CD4-positive, alpha-beta T cell treated with Interleukin-15 for 4 hours (primary cell): ENCODE measurements at places on chromosomes 5 and 9.

DNA sequence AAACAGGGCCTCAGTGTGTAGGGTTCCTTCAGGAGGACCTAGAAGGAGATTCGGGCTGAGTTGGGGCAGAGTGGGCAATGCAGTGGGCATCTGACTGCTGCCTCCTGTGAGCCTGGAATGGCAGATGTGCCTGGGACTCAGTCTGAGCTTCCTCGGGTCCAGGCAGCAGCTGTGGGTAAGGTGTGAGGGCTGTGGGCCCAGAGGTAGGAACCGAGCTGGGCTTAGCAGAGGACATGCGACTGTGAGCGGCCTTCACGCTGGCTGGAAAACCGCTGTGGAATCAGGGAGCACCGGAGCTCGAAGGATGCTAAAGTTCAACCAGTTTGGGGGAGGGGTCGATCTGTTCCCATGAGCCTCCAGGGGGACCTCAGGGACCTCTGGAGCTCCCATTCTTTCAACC, 137.0 kb downstream of the PAX5 start:
- DNase-seq, result no peak

DNA sequence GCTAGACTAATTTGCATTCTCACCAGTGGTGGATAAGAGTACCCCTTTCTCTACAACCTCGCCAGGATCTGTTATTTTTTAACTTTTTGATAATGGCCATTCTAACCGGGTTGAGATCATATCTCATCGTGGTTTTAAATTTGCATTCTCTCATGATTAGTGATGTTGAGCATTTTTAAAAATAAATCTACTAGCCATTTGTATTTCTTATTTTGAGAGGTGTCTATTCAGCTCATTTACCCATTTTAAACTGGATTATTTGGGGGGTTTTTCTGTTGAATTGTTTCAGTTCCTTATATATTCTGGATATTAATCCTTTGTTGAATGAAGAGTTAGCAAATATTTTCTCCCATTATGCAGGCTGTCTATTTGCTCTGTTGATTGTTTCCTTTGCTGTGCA, 139.6 kb downstream of the ARSB start:
- DNase-seq, result no peak

- DNase-seq, result no peak
Measured at GRCh38 chr5:95939465-95939864, 22.2 kb downstream of the ELL2 start.

DNA sequence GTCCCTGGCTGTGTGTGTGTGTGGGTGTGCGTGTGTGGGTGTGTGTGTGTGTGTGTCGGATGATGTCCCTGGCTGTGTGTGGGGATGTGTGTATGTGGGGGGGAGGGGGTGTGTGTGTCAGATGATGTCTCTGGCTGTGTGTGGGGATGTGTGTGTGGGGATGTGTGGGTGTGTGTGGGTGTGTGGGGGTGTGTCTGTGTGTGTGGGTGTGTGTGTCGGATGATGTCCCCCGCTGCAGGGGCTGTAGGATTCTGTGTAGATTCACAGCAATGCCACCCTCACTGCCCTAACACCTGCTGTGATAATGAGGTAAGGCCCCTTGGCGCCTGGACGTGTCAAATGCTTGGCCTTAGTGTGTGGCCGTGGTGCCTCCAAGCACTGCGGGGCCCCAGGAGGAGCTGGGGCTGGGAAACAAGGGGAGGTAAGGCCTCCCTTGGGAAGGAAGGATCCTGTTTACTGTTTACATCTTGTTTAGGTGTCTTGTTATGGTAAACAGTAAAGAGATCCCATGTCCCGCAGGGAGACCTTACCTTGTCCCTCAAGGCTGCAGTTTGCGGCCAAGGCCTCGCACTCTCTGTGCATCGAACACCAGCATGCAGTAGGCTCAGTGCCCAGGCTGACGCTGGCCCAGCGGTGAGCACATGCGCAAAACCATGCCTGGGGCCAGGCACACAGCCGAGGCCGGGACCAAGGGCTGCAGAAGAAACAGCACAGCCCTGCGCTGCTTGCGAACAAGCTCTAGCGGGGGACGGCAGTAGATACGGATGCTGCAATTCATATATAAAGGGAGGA, 24.1 kb downstream of the AHRR start:
- no peak for DNase-seq

- DNase-seq, result no peak
Measured at GRCh38 chr5:139998837-139999236, 44.3 kb downstream of the NRG2 start.

DNA sequence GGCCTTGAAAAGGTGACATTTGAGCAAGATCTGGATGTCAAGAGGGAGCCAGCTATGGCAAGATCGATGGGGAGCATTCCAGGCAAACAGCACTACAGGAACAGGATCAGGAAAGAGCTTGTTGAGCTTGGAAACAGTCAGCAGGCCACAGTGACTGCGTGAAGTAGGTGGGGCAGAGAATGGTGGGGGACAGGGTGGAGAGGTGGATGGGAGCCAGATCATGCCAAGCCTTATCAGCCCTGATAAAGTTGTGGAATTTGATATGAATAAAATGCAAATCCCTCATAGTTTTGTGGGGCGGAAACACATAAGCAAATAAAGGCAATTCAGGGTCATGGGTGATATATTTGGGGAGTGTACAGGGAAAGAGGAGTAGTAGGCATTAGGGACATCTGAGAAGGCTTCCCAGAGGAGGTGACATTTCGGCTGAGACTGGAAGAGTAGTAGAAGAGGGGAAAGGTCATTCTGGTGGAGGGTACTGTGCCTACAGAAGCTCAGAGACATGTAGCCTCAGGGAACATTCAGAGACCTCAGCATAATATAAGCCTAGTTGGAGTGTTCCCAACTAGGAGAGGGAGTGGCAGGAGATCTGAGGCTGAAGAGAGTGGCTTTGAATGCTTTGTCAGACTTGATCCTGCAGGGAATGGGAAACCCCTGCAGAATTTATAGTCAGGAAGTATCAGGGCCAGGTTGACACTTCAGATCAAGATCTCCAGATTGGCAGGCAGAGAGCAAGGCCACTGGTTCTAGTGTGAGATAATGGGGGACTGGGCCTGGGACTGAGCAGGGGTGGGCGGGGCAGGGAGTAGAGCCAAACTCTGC, 9.7 kb upstream of the CYSTM1 start:
- no peak for DNase-seq

DNA sequence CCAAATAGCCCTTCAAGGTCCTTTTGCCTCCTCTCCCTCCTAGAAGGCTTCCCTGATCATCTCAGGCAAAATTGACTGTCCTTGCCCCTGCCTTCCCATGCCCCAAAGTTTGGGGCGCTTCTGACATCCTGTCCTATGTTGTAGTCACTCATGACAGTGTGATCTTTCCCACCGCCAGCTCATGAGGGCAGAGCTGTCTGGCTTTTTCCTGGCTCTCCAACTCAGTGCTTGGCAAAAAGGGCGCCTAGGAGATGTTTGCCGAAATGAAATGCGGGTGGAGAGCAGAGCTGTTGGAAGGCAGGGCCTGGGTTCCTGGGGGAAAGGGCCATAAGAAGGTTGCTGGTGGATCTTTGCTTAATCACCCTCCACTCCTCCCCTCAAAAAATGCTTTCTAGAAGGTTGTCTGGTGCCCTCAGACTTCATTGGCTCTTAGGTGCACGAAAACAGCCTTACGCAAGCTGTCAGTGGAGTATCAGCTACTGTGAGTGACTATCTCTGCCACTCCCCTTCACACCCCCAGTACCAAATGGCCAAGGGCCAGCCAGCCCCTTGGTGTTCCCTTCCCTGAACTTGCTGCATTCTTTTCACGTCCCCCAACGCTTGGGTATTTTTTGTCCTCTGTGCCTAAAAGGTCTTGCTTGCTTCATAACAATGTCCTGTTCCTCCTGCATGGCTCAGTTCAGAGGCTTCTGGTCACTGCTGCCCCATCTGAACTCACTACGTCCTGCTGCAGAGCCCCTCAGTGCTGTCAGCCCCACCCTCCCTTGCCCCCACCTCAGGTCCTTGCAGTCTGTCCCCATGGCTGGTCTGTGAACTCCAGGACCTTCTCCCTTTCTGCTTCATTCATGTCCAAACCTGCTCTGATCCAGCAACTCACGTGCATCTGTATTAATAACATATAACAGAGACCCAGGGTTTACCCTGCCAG, 2.6 kb upstream of the SLC25A51 start:
- DNase-seq, result no peak

- DNase-seq, result no peak
Measured at GRCh38 chr9:37386988-37387387, 35.5 kb upstream of the GRHPR start.

- DNase-seq, result no peak
Measured at GRCh38 chr9:96243778-96244177, 58.2 kb downstream of the HSD17B3 start.
